ENCODE measurements at places on chromosomes 5 and 9. TPM values are rescaled to one million over a fixed set of nuclear protein-coding genes. Genes with fewer than 3 reads are reported as not detected.

Gene ZFAND5
- total RNA-seq: 152 TPM

Gene GABRA1
- not detected for total RNA-seq

Gene PIGO
- total RNA-seq: 32.9 TPM

Gene FLT4
- 2.8 TPM for total RNA-seq

Gene SLCO4C1
- total RNA-seq: 2.5 TPM

Gene CARTPT
- total RNA-seq: not detected

Gene WNT8A
- not detected for total RNA-seq

Gene SPINK13
- total RNA-seq: not detected

Gene MARCOL
- not detected for total RNA-seq

Gene CFAP90
- not detected for total RNA-seq

Gene ARSI
- 0.41 TPM for total RNA-seq

Gene OR13C4
- not detected for total RNA-seq

Gene LHX3
- not detected for total RNA-seq

Gene ADRB2
- 1.4 TPM for total RNA-seq

Gene GRXCR2
- total RNA-seq: not detected

Data from mucosa of descending colon (tissue), 3 donors.